ENCODE measurements at places on chromosomes 5 and 9.
A peak's percentile ranks its signal among the peaks of the same experiment; 100 is the strongest.

DNA sequence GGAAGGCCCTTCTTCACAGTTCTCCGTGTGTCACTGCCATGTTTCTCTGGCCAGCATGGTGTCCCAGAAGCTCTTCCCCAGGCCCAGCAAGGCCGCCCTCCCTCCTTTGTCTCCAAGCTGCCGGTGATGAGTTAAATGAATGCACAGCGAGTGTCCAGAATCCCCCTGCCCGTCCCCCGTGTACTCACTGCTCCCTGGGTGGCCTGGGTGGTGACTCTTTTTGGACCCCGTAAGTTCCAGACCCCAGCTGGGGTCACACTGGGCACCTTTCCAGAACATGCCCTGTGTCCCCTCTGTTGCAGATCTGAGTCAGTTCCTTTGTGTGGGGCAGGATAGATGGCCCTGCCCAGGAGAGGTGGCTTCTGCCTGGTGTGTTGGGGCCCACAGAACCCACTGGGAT, 95.0 kb downstream of the MRPL36 start:
- DNase-seq = no peak

DNA sequence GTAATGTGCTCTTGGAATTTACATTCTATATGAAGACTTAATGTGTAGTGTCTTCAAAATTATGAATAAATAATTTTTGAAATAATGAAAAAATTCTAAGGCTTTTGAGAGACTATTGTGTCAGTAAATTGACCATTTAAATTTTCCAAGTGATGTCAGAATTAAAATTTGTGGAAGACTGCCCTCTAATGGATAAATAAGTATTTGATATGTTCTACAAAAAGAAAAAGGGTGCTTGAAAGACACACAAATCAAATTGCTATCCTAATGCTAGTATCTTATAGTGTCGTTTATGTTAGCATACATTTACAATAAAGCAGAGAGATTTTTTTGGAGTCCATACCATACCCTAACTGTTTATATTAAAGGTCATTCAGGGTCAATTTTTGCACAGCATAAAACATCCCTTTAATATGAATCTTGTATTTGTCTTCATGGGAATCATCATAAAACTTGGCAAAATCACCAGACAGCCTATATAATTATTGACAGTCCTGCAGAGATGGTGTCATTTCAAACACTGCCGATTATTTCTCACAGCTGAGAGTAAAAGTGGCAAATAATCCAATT, 120.8 kb upstream of the SLC27A6 start:
- peak; percentile 29 for DNase-seq

DNA sequence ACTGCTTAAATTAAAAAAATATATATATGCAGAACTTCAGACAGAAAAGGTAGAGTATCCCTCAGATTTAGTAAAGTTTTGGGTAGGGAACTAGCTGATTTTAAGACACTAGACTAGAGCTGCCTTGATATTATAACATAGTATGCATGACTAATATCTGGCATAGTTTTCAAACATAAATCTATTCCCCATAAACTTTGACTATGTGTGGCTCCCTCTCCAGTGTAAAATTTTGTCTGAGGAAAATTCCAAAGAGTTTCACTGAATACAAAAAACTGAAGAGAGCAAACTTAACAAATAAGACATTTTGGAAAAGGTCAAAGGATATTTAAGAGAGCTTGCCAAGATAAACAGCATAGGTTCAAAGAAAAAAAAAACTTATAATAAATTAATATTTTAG, 66.2 kb upstream of the ZNF462 start:
- DNase-seq = no peak

GRCh38 chr9:70076678-70077077, 33.0 kb downstream of the MAMDC2 start:
- DNase-seq = no peak

DNA sequence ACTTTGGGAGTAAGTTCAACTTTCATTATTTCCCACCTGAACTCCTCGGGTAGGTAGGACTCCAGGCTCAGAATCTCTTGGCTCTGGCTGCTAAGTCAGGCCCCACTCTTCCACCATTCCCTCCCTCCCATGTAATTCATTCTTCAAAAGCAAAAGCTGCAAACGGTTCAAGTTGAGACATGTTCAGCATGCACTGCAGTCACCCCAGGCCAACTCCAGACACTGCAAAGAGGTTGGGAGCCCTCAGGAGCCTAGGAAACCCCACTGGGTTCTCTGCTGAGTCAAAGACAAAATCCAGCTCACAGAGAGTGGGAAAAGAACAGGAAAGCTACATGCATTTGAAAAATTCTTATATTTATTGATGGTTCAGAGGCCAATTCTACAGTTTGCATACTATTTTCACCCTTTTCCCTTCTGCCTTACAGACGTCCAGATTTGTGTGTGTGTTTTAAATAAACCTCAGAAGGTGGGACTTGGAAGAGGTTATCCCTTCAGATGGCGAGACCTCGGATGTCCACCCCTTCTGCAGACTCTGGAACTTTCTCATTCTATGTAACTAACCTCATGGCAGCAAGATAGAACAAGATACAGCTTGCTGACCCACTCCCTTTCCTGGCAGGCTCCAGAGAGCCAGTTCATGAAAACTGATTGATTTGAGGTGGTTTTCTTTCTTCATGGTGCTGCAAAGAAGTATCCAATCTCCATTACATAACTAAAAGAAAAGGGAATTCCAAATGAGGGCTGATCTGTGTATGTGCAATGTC, 65.7 kb upstream of the EQTN start:
- DNase-seq = no peak

DNA sequence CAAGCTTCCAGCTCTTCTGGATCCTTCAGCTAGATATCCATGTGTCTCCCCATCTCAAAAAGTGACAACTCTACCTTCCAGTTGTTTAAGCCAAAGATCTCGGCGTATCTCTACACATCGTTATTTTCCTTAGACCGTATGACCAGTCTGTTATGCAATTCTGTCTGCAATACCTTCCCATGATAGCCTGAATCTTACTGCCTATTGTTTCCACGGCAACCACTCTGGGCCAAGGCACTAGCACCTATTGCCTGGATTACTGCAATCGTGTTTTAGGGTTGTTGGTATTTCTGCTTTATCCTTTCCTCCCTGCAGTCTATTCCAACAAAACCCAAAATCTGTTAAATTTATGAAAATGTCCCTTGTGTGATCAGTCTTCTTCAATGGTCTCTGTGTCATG, 448.4 kb downstream of the MTRR start:
- no peak for DNase-seq

DNA sequence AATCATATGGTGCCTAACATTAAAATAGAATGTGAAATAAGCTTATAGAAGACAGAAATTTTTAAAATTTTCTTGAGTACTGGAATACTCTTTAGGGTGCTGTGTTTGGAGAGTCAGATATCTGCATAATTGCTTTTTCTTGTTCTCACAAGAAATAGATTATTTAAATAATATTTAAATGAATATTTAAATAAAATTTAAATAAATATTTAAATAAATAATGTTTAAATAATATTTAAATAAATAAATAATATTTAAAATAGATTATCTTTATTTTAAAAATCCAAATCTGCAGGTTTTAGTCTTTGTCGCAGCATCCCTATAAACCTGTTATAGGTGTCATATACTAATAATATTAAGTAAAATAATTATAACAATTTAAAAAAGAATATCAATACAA, 1589.4 kb downstream of the MAT2B start:
- no peak for DNase-seq

- no peak for DNase-seq
These were observed 132.3 kb upstream of the ZNF608 start for GRCh38 chr5:124878583-124879342.

DNA sequence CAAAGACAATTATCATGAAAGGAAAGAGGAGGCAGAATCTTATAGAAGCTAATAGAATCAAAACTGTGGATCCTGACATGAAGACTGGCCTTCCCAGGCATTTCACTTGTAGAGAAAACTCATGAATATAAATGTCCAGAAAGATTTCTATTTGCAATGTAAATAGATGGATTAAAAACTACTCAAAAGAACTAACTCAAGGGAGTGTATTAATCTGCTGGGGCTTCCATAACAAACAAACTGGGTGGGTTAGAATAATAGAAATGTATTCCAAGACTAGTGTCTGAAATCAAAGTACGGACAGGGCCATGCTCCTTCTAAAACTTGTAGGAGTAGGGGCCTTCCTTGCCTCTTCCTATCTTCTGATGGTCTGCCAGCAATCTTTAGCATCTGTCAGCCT, 267.4 kb downstream of the ADAMTSL1 start:
- no peak for DNase-seq

All from HT1080 (cell line).